Mammary microvascular endothelial cell (primary cell): ENCODE measurements at places on chromosomes 11 and 22. TPM values are rescaled to one million over a fixed set of nuclear protein-coding genes. Genes with fewer than 3 reads are reported as not detected.

GUCY1A2 gene
- total RNA-seq: under 0.01 and 0.05 TPM in 2 replicates

LRP4 gene
- 0.05 and 0.13 TPM in 2 replicates for total RNA-seq

THOC5 gene
- 33.9 and 38.8 TPM in 2 replicates for total RNA-seq

MRGPRX4 gene
- total RNA-seq: not detected in 2 replicates

EMID1 gene
- under 0.01 and 1.9 TPM in 2 replicates for total RNA-seq

GLB1L3 gene
- total RNA-seq: not detected in 2 replicates

MCHR1 gene
- not detected in 2 replicates for total RNA-seq

TEX12 gene
- 0.25 TPM in 1 of 2 replicates, not detected in the other for total RNA-seq

GPHA2 gene
- total RNA-seq: not detected in 2 replicates

SPCS2 gene
- total RNA-seq: 30.4 and 43.7 TPM in 2 replicates

SPON1 gene
- total RNA-seq: 0.13 TPM in 1 of 2 replicates, not detected in the other
